ENCODE measurements at places on chromosomes 5 and 9.

GRCh38 chr5:159969966-159970365 lies 39.0 kb upstream of the TTC1 start:
- peak; percentile 55 for DNase-seq

DNA sequence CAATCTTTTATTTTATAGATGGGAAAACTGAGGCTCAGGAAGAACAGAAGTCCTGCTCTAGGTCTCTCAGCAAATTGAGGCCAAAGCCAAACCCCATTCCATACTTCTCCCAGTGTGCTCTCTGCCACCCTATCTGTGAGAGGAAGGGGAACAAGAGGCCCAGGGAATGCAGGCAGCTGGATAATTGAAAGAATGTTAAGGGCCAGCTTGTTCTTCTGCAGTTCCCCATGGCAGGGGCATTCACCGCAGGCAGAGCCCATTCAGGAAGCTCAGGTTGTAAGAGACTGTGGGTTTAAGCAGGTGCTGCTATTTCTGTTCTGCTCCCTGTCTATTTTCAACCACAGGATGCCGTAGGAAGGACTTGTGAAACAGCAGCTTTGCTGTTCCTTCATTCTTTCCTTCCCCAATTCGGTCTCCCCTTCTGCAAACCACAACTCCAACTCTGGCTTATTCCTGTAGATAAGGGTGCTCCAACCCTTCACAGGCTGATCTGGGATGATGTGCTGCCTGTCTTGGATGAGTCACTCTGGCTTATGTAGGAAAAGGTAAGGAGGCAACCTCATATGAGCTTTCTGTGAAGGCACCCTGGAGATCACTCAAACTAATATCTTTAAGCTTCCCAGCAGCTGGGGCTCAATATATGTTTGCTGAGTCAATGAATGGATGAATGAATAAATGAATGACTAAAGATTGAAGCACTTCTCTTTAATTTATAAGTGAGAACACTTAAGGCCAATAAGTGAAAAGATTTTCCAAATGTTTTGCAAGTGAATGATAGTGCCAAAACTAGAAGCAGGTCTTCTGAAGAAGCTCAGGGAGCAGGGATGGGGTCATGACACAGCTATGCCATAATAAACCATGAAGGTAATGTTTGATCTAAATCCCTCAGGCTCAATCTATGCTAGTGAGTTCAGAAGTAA lies 377.6 kb downstream of the BRINP1 start:
- DNase-seq: no peak

GRCh38 chr5:470961-471749 lies 28.2 kb downstream of the EXOC3 start:
- no peak for DNase-seq

DNA sequence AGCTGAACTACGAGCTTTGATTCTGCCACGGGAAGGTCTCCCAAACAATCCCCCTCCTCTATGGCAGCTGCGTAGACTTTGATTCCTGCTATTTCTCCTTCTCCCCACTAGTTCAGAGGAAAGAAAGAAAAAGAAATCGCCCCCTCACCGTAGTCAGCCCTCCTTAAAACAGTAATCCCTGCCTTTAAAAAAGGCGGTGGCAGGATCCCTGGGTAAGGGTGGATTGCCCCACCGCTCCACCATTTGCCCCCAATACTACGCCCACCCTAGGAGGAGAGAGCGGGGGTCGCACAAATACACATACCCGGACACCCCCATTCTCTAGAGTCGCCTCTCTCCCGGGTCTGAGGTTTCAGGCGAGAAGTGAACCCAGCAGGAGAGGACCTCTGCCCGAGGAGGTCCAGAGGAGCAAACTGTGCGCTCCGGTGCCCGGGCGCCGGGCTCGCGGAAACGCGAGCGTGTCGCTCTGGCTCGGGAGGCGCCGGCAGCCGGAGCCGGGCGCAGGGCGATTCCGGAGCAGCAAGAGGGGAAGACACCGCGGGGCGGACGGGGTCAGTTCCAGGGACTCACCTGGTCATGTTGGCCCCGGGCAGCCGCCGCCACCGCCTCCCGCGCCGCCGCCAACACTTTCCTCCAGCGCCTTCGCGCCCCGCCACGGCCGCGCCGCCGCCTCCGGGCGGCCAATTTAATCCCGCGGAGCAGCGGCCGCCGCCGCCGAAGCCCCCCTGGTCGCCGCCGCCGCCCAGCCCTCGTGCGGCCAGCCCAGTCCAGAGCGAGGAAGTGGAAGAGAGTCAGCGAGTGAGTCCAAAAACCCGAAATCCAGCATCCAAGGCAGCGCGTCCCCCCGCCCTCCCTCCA lies 1057.7 kb upstream of the DMAC1 start:
- DNase-seq: no peak

- no peak for DNase-seq
These were observed 19.9 kb upstream of the MUSK start for GRCh38 chr9:110648696-110649095.

All from HCEC 1CT (cell line).